CD4-positive, alpha-beta T cell (primary cell): ENCODE measurements at places on chromosomes 5 and 9. TPM values are rescaled to one million over a fixed set of nuclear protein-coding genes. Genes with fewer than 3 reads are reported as not detected.

The INPP5E gene
- total RNA-seq = 17.2 TPM

The LCN9 gene
- total RNA-seq = not detected

The HACD4 gene
- 6.5 TPM for total RNA-seq

The ZNF483 gene
- total RNA-seq = 28.5 TPM

The PARP8 gene
- total RNA-seq = 181 TPM

The ZNF366 gene
- total RNA-seq = 0.14 TPM

The MATR3 gene
- total RNA-seq = 376 TPM

GRCh38 chr5:90898326-90899013 lies 339.9 kb downstream of the ADGRV1 start:
- no peak overlapping the region for H3K4me3 ChIP-seq
- no peaks in the 10 kb centered on the region for H3K27me3 ChIP-seq
- no peak for DNase-seq
- no peaks in the 10 kb centered on the region for H3K4me1 ChIP-seq

DNA sequence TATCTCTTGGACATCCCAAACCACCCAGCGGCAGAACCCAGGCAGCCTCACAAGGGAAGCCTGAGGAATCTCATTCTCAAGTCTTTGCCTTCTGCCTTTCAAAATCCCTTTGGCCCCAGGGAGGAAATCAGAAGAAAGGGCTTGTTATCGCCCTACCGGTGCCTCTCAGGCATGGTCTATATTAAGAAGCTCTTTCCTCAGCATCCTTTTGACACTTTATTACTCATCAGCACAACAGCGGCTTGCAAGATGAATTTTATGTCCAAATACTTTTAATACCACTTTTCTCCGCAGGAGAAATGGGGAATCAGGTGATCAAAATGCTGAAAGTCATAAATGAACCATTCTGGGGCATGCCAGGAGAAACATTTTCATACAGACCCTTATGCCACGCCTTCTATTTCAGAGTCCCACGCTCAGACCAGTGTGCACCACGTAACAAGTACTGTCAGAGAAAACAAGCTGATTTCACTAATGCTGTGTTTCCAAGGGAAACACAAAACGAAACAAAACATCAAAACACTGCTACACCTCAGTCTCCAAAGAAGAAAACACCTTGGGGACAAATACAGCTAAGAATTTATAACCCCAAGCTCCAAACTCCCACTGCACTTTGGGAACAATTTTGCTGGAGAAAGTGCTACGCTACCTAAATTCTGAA lies 30.0 kb downstream of the RAPGEF1 start:
- H3K4me3 ChIP-seq = peak overlapping the region; percentile 3
- peak; percentile 29 for DNase-seq
- peaks cover 5% of the 10 kb centered on the region for H3K36me3 ChIP-seq
- H3K27me3 ChIP-seq = no peaks in the 10 kb centered on the region
- peaks cover 76% of the 10 kb centered on the region for H3K4me1 ChIP-seq

GRCh38 chr9:79707589-79707988 lies 135.8 kb downstream of the TLE4 start:
- peaks cover 60% of the 10 kb centered on the region for H3K36me3 ChIP-seq
- no peaks in the 10 kb centered on the region for H3K27me3 ChIP-seq
- no peak for DNase-seq
- H3K4me1 ChIP-seq = no peaks in the 10 kb centered on the region
- no peak overlapping the region for H3K27ac ChIP-seq

- no peaks in the 10 kb centered on the region for H3K36me3 ChIP-seq
- H3K4me3 ChIP-seq = no peak overlapping the region
- H3K27me3 ChIP-seq = no peaks in the 10 kb centered on the region
Measured at GRCh38 chr5:53360811-53361210, 119.6 kb upstream of the FST start.

DNA sequence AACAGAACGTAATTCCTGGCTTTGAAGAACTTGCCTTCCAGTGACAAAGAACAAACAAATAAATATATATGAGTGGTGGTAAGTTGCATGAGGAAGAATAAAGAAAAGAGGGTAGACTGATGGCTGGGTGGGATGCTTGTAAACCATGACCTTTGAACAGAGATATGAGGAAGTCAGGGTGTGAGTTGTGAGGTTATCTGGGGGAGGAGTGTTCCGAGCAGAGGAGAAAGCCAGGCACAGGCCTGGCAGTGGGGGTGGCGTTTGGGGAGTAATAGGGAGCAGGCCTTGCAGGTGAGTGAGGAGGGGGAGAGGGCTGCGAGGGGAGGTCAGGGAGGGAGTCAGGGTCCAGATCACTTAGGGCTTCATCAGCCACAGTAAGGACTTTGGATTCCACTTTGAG lies 213.4 kb downstream of the PTTG1 start:
- no peaks in the 10 kb centered on the region for H3K36me3 ChIP-seq
- no peaks in the 10 kb centered on the region for H3K4me1 ChIP-seq
- H3K4me3 ChIP-seq = no peak overlapping the region
- H3K27me3 ChIP-seq = peaks cover 3% of the 10 kb centered on the region
- no peak for DNase-seq

DNA sequence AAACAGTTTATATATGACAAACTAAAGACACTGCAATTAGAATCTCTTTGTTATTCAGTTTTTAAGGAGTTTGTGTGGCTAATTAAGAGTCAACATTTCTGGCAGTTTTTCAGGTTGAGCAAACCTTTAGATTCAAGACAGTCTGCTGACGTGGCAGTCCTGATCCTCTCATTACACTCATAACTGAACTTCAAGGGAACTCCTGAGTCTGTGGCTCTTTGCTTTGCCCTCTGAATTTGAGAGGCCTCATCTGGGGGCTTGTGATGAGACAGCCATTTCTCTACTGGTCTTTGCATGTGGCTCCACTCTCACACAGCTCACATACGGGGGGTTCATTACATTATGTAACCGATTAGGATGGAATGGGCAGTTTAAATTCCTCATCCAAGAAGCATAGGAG lies 182.9 kb upstream of the MEF2C start:
- H3K4me3 ChIP-seq = no peak overlapping the region
- no peaks in the 10 kb centered on the region for H3K36me3 ChIP-seq
- no peak for DNase-seq
- H3K27me3 ChIP-seq = no peaks in the 10 kb centered on the region
- no peaks in the 10 kb centered on the region for H3K4me1 ChIP-seq

- no peaks in the 10 kb centered on the region for H3K36me3 ChIP-seq
- DNase-seq = no peak
- no peaks in the 10 kb centered on the region for H3K27me3 ChIP-seq
- no peak overlapping the region for H3K4me3 ChIP-seq
Measured at GRCh38 chr5:149778303-149779123, 48.4 kb downstream of the PPARGC1B start.

DNA sequence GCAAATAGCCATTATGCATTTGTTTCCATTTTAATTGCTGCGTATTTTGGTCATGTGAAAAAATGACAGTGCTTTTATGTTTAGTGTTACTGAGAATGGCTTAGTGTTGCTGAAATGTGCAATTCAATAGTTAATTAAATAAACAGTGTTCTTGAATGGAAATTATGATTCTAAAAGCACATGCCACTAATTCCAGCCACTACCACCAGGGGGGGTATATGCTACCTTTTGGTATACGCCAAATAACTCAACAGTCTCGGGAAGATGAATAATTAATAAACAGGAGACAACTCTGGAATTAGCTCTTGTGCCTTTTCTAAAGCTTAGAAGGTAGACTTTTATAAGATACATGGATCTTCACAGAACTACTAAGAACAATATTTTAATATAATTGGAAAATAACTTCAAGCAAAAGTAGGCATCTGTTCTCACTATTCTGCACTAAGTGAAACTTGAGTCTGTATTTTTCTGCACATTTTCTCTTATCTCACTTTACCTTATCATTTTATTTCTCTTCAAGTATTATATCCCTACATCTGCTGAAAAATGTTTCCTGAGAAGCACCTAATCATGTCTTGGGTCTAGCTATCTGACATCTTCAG lies 83.5 kb upstream of the MINAR2 start:
- no peak overlapping the region for H3K27ac ChIP-seq
- H3K27me3 ChIP-seq = no peaks in the 10 kb centered on the region
- no peak for DNase-seq
- no peaks in the 10 kb centered on the region for H3K4me1 ChIP-seq
- H3K36me3 ChIP-seq = no peaks in the 10 kb centered on the region

- DNase-seq = no peak
- no peaks in the 10 kb centered on the region for H3K36me3 ChIP-seq
- no peaks in the 10 kb centered on the region for H3K27me3 ChIP-seq
Measured at GRCh38 chr9:127013597-127013996, 99.0 kb downstream of the RALGPS1 start.

DNA sequence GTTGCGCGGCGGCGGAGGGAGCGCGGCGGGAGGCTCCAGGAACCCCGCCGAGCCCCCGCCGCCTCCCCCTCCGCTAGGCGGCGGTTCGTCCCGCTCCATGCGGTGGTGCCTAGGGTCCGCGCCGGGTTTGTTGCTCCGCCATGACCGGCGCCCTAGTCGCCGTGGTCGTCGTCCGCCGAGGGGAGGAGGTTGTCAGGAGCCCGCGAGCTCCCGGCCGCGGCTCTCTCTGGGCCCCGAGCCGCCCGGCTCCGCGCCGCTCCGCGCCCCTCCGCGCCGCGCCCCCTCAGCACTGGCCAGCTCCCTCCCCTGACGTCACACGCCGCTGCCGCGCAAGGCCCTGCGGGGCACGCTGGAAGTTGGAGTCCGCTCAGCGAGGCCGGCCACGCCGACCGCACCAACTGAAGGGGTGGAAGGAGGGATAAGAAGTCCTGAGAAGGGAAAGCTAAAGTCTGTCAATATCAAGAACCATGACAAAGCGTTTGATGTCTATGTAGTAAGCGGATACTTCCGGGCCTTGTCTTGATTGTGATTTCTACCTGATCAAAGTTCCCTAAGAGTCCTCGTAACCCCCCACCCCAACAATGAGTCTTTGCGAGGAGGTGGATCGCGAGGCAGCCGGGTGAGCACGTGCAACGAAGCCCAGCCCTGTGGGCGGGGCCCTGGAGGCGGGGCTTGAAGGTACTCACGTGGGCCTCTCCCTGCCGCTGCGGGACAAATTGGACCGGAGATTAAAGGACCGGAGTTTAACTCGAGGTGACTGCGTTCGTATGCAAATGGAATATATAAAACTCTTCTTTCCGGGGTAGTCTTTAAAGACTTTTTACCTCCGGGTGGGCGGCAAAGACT lies at the start of gene NR6A1:
TSS of gene NR6A1 (minus strand) at position 291 of the 846 bp plus-strand sequence.
- peak within 1 kb of the TSS; percentile 59 for H3K4me3 ChIP-seq
- no peaks in the 10 kb centered on the region for H3K36me3 ChIP-seq
- peaks cover 71% of the 10 kb centered on the region for H3K27me3 ChIP-seq
- H3K4me1 ChIP-seq = peaks cover 32% of the 10 kb centered on the region
- H3K27ac ChIP-seq = no peak within 1 kb of the TSS

DNA sequence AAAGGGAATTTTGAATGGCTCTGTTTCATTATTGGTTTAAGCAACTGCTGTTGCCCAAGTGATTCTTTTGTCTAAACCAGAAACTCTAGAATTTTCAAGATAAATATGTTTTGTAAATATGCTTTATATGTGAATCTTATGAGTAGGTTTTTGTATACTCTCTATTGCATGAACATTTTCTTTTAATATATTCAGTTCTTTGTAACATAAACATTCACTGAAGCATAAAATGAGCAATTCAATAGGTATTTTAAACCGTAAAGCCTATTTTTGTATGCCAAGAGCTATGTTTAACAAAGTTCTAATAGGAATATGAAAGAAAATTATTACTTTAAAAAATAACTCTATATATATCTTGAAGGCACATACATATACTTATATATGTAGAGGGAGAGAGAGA lies 293.1 kb downstream of the PSAT1 start:
- no peak for DNase-seq
- H3K27ac ChIP-seq = no peak overlapping the region

GRCh38 chr9:133979273-133979920 lies 12.7 kb downstream of the VAV2 start:
- H3K36me3 ChIP-seq = no peaks in the 10 kb centered on the region
- H3K4me1 ChIP-seq = no peaks in the 10 kb centered on the region
- no peak overlapping the region for H3K27ac ChIP-seq
- H3K4me3 ChIP-seq = no peak overlapping the region

DNA sequence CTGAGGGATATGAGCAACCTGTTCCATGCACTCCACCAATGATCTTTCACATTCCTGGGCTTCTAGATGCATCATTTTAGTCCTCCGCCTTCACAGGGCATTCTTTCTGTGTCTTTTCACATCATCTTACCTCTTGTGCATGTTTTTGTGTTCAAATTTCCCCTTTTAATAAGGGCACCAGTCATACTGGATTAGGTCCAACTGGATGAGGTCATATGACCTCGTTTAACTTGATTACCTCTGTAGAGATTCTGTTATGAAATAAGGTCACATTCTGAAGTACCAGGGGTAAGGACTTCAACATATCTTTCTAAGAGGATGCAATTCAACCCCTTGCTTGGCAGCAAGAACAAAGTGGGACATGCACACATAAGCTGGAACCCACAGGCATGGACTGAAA lies 335.3 kb upstream of the TLE4 start:
- H3K4me3 ChIP-seq = no peak overlapping the region
- no peak overlapping the region for H3K27ac ChIP-seq
- no peak for DNase-seq
